ENCODE measurements at places on chromosomes 4 and X. TPM values are rescaled to one million over a fixed set of nuclear protein-coding genes. Genes with fewer than 3 reads are reported as not detected.

NXT2 gene
- total RNA-seq = 17.9 TPM

MAGEC1 gene
- total RNA-seq = not detected

KLF8 gene
- total RNA-seq = 25.4 TPM

PPP2R2C gene
- total RNA-seq = 0.44 TPM

HTR2C gene
- total RNA-seq = not detected

MTMR8 gene
- total RNA-seq = 2.2 TPM

DNA sequence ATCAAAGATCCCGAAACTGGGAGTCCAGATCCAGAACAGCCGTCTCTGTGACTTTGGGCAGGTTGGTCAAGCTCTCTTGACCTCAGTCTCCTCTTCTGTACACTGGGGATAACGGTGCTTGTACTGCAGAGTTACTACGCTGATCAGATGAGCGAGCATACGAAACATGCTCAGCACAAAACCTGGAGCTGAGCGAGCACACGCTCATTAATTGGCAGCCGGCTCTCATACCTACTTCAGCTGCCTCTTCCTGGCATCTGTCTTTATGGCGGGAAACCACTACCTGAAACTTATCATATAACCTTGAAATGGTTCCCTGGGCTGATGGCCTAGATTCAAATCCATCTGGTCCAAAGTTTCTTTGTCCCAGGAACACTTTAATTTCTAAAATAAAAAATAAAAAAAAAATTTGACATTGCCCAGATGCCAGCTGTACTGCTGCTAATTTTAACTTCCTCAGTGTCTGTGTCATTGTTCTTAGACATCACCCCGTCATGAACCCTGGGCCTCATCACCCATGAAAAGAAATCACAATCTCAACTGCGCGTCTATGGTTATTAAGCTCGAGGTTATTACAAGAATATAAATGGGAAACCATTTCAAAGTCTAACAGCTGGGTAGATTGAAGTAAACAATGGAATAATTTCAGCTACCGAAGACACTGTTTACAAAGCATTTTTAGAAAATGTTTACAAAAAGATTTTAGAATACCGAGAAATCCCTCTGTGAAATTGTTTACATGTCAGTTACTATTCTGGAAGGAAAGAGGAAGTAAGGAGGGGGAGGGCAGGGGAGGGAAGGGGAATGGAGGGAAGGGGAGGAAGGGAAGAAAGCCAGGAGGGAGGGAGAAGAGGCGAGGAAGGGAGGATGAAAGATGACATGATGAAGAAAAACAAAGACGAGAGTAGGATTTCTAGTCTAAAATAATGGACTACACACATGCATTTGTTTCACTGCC, 49.0 kb downstream of the CRMP1 start:
- DNase-seq = no peak
- H3K36me3 ChIP-seq = no peaks in the 10 kb centered on the region
- H3K27me3 ChIP-seq = no peaks in the 10 kb centered on the region
- no peak overlapping the region for H3K4me3 ChIP-seq
- no peaks in the 10 kb centered on the region for H3K4me1 ChIP-seq

DNA sequence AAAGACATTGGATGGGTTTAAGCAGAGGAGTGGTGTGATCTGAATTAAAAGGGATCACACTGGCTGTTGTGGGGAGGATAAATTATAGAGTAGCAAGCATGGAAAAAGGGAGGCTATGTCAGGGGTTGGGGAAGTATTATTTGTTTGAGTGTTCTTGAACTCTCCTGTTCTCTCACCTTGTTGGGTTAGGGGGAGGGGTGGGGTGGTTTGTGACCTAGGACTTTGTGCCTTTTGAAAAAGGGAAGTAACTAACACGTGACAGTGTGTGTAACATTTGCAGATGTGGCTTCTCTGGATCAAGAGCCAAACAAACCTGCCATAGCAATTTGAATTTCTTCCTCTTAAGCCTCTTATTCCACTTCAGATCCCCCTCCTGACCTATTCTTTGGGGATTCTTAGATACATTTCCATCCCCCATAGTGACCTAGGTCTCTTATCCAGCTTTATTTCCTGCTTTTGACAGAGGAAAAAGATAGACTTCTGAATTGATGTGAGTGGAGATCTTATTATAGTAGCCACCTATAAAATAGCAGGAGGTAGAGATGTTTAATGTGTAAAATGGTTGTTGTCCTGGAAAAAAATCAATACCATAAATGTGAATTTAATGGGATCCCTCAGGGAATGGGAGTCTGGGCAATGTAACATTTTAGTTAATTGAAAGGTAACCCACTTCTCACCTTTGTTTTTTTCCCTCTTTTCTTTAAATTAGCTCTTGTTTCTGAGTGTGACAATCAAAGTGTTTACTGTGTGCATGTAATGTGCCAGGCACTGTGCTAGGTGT, 120.4 kb downstream of the CT47B1 start:
- no peaks in the 10 kb centered on the region for H3K4me1 ChIP-seq
- no peak overlapping the region for H3K27ac ChIP-seq
- H3K27me3 ChIP-seq = no peaks in the 10 kb centered on the region

DNA sequence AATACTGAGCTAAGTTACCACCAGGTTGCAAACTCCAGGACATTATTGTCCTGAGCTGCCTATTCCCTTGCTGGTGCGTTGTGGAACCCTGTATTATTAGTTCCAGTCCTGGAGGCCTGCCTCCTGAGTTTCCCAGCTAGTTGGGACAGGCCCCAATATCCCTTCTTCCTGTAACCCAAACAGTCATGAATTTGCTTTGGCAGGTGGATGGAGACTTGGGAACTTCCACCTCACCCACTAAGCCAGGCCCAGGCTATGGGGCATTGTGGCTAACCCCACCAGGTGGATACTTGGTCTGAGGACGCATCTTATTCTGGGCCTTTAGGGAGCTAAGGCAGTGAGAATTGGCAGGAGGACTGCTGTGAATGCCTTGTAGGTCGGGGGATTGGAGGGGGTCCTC, 5.0 kb downstream of the RBM3 start:
- no peaks in the 10 kb centered on the region for H3K27me3 ChIP-seq
- no peak overlapping the region for H3K4me3 ChIP-seq
- H3K4me1 ChIP-seq = no peaks in the 10 kb centered on the region
- no peaks in the 10 kb centered on the region for H3K36me3 ChIP-seq
- no peak overlapping the region for H3K27ac ChIP-seq
- DNase-seq = no peak

GRCh38 chrX:153333266-153333665, 687 bp upstream of the ZNF275 start:
- no peaks in the 10 kb centered on the region for H3K4me1 ChIP-seq
- no peaks in the 10 kb centered on the region for H3K36me3 ChIP-seq
- H3K27me3 ChIP-seq = no peaks in the 10 kb centered on the region
- no peak for DNase-seq

DNA sequence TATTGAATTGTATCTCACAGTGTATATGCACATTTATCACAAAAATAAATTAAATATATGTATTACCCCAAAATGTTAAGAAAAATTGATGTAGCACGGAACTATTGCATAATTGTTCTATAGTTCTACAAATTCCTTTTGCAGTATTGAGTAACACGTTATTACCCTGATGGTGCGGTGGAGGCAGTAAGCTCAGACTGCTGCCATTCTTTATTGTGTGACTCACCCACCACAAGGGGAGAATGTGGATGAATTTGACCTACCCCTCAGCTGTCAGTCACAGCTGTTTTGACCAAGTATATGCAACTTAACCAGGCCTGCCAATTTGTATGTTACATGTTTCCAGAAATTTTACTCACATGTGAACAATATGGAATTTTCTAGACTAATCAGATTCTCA, 506.6 kb downstream of the SH3BGRL start:
- no peaks in the 10 kb centered on the region for H3K36me3 ChIP-seq
- H3K4me1 ChIP-seq = no peaks in the 10 kb centered on the region
- H3K27me3 ChIP-seq = no peaks in the 10 kb centered on the region

GRCh38 chrX:140504371-140505324, at the start of gene SOX3:
Gene SOX3 (minus strand): TSS chrX:140505069. CDS start chrX:140505060, 9 bp downstream.
- H3K27ac ChIP-seq = no peak within 1 kb of the TSS
- DNase-seq = no peak
- no peaks in the 10 kb centered on the region for H3K4me1 ChIP-seq

- H3K27ac ChIP-seq = no peak overlapping the region
- H3K36me3 ChIP-seq = no peaks in the 10 kb centered on the region
- no peak overlapping the region for H3K4me3 ChIP-seq
- H3K4me1 ChIP-seq = no peaks in the 10 kb centered on the region
- H3K27me3 ChIP-seq = no peaks in the 10 kb centered on the region
These were observed 107.8 kb downstream of the PARM1 start for GRCh38 chr4:75040703-75041102.

- H3K4me3 ChIP-seq = no peak overlapping the region
- peak overlapping the region; percentile 52 for H3K27ac ChIP-seq
- no peaks in the 10 kb centered on the region for H3K36me3 ChIP-seq
These were observed 43.2 kb upstream of the RBM47 start for GRCh38 chr4:40672528-40673522.

GRCh38 chr4:123412091-123412505, 15.5 kb downstream of the SPRY1 start:
- no peaks in the 10 kb centered on the region for H3K4me1 ChIP-seq
- no peaks in the 10 kb centered on the region for H3K36me3 ChIP-seq
- no peak for DNase-seq
- no peaks in the 10 kb centered on the region for H3K27me3 ChIP-seq
- no peak overlapping the region for H3K4me3 ChIP-seq

DNA sequence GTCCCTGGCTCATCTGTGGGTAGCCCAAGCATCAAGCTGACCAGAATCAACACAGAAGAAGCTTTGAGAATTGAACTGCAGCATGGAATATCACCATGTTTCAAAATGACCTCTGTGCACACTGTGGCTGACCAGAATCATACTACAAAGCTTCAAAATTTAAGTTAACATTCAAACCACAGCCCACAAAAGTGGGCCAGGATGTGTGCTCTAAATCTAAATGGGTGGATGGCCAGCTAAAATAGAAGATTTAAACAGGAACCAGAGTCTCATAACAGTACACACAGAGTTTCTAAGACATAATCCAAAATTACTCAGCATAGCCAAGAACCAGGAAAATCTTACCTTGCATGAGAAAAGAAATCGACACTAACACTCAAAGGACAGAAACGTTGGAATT, 46.1 kb downstream of the KLF3 start:
- H3K4me1 ChIP-seq = no peaks in the 10 kb centered on the region
- no peaks in the 10 kb centered on the region for H3K36me3 ChIP-seq
- DNase-seq = no peak
- H3K4me3 ChIP-seq = no peak overlapping the region
- H3K27ac ChIP-seq = no peak overlapping the region

DNA sequence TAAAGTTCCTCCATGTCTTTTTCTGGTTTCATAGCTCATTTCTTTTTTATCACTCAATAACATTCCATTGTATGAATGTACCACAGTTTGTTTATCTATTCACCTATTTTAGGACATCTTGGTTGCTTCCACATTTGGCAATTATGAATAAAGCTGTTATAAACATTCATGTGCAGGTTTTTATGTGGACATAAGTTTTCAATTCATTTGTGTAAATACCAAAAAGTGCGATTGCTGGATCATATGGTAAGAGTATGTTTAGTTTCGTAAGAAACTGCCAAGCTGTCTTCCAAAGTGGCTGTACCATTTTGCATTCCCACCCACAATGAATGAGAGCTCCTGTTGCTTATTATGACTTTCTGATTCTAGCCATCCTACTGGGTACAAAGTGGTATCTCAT, 36.3 kb upstream of the ZFX start:
- no peaks in the 10 kb centered on the region for H3K4me1 ChIP-seq
- peaks cover 3% of the 10 kb centered on the region for H3K27me3 ChIP-seq
- DNase-seq = no peak
- H3K4me3 ChIP-seq = no peak overlapping the region
- no peaks in the 10 kb centered on the region for H3K36me3 ChIP-seq
- H3K27ac ChIP-seq = no peak overlapping the region

DNA sequence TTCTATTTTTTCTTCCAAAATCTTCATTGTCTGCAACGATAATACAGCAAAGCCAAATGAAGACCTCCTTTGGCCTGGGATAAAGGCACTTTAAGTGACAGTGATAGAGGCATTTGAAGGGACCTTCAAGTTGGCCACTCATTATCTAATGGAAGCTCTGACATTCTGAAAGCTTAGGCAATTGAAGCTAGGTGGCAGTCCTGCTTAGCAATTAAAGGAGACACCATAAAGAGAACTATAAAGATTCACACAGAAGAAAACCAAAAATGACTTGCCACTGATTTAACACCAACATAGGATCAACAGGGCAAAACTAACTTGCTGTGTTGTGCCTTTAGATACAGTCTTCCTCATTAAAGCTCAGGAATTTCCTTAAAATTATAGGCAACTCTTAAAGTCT, 103.3 kb upstream of the TSPAN7 start:
- H3K4me1 ChIP-seq = no peaks in the 10 kb centered on the region
- no peaks in the 10 kb centered on the region for H3K36me3 ChIP-seq
- no peaks in the 10 kb centered on the region for H3K27me3 ChIP-seq
- H3K4me3 ChIP-seq = no peak overlapping the region
- no peak for DNase-seq

DNA sequence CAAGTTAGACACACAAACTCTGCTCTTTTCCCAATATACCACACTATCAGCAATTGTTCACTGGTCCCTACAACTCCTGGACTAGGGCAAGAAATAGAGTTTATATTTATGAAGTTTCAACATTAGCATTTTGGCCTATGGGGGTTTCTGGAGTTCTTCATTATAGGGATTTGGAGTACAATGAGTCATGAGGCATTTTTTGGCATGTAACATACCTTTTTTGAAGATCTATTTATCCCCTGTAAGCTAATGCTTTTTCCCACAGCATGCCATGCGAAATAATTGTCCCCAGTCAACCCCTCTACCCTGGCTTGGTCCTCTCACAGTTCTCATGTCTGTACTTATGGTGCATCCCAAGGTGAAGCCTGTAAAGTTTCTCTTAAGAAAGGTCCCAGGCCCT, 36.7 kb upstream of the EDA2R start:
- H3K27ac ChIP-seq = no peak overlapping the region
- H3K27me3 ChIP-seq = peaks cover 18% of the 10 kb centered on the region
- no peak for DNase-seq
- no peaks in the 10 kb centered on the region for H3K4me1 ChIP-seq
- no peak overlapping the region for H3K4me3 ChIP-seq

GRCh38 chr4:186699298-186699697, 24.4 kb downstream of the FAT1 start:
- H3K4me1 ChIP-seq = peaks cover 4% of the 10 kb centered on the region
- DNase-seq = no peak
- no peaks in the 10 kb centered on the region for H3K36me3 ChIP-seq
- no peak overlapping the region for H3K27ac ChIP-seq

DNA sequence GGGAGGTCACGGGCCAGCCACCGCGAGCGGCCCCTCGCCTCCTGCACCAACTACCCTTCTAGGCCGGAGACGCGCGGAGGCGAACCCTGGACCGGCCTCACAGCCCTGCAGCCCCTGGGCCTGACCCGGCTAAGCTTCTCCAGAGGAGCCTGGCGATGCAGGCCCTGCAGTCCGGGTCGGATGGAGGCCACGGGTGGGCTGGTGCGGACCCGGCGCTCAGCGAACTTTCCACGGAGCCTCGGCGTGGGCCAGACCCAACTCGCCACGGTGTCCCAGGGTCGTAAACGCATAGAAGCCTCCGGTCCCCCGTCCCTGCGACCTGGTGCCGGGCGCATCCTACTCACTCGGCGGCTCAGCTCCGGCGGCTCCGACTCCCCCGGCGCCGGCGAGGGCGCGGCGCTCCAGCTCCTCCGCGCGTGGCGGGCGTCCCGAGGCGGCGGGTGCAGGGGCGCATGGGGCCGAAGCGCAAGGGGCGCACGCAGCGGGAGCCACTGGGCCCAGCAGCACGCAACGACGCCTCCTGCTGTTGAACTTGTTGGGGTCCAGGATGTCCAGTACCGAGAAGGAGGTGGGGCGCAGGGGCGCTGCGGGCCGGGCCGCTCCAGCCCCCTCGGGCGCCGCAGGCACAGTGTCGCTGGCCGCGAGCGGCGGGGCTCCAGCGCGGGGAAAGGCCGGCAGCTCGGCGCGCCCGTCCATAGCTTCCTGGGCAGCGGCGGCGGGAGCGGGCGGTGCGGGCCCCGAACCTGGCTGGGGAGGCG, 427 bp downstream of the NKX1-1 start:
- DNase-seq = no peak
- H3K36me3 ChIP-seq = no peaks in the 10 kb centered on the region
- H3K4me1 ChIP-seq = no peaks in the 10 kb centered on the region

All from breast epithelium (tissue), 4 donors.